Fibroblast of upper back skin (primary cell): ENCODE measurements at places on chromosomes 2 and 18.

DNA sequence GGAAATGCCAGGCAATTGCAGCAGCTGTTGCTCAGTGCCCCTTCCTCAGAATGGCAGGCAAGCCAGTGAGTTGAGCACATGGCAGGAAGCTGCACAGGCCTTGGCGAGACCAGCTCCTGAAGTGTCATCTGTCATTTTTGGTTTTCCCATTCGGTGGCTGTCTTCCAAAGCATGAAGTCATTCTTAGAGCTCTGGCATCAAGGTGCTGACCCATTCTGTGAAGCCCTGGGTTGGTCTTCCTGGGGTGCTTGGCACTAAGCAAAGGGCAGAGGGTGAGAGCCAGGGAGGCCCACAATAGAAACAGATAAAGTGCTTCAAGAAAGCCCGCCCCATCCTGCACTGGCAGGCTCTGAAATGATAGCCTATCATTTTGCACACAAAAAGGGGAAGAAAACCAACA lies 150.5 kb downstream of the VAPA start:
- no peak for DNase-seq

DNA sequence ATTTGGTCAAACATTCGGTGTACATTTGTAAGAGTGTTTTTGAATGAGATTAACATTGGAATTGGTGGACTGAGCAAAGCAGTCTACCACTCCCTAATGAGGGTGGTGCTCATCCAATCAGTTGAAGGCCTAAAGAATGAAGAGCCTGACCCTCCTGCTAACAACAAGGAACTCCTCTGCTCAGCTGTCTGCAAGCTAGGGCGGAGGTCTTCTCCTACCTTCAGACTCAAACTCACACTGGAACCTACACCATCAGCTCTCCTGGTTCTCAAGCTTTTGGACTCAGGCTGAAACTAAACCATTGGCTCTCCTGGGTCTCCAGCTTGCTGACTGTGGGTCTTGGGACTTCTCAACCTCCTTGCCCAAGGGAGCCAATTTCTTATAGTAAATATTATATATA lies 55.5 kb upstream of the NPAS2 start:
- no peak for DNase-seq

DNA sequence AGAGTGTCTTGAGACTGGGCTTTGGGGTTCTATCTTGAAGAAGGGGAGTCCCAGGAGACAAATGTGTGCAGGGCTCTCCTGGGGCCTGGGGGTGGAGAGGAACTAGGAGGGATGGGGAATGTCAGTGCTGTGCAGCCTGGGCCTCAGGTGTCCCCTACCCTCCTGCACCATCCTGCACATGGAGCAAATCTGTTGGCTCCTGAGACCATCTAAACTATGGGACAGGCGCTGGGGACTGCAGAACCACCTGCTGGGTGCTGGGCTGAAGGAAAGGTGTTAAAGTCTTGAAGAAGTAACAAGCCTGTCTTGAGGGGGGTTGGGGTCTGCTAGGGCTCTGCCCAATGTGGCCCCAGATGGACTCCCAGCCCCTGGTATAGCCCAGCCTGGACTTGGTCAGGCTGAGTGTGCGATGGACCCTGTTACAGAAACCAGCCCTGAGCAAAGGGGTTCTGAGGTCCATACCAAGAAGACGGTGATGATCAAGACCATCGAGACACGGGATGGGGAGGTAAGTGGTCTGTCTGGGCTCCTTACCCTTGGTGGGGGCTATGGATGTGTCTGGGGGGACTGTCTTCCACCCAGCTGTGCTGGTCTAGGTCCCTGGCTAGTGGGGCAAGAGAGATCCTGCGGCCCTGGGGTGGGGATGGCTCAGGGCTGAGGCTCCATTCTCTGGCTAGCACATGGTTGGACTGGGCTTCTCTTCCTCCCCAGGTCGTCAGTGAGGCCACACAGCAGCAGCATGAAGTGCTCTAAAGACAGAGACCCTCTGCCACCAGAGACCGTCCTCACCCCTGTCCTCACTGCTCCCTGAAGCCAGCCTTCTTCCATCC lies 7.3 kb downstream of the DES start:
- no peak for DNase-seq

GRCh38 chr2:230908595-230909191 lies 16.3 kb downstream of the GPR55 start:
- DNase-seq, result peak; percentile 37

GRCh38 chr2:237147317-237147716 lies 61.6 kb downstream of the COPS8 start:
- DNase-seq, result no peak

DNA sequence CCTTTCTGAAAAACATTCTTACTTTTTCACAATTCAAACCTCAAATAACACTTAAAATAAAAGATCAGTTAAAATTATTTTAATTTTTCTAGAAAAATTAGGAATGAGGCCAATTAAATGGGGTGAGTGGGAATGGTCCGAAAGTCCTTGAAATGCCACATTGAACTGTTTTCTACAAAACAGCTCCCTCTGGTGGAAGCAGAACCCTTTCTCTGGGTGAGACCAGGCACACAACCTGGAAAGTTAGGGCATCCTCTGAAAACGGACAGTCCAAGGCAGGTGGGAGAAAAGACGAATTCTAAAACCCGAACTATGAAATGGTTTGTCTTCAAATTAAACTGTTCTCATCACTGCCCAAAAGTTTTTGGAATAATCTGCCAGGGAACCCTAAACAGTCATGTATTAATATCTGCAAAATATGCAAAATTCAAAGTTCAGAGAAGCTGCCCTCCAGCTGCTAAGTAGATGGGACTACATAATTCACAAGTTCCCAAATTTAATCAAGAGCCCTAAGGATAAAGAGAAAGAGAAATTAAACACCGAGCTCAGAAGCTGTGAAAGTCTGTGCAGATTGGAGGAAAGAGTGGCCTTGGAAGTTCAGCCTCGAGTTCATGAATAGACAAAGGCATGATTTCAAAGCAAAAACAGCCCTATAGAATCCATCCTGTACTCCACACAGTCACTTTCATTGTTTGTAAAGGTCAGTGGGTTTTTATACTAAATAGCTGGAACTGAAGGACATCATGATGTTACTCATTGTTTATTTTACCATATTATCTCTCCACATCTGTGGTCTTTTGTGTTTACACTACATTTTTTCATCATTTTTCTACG lies 108.3 kb downstream of the PIEZO2 start:
- DNase-seq, result peak; percentile 58

GRCh38 chr18:39025531-39025930 lies 1459.9 kb upstream of the CELF4 start:
- DNase-seq, result no peak

GRCh38 chr2:127681288-127681804 lies 6.0 kb upstream of the LIMS2 start:
- no peak for DNase-seq

DNA sequence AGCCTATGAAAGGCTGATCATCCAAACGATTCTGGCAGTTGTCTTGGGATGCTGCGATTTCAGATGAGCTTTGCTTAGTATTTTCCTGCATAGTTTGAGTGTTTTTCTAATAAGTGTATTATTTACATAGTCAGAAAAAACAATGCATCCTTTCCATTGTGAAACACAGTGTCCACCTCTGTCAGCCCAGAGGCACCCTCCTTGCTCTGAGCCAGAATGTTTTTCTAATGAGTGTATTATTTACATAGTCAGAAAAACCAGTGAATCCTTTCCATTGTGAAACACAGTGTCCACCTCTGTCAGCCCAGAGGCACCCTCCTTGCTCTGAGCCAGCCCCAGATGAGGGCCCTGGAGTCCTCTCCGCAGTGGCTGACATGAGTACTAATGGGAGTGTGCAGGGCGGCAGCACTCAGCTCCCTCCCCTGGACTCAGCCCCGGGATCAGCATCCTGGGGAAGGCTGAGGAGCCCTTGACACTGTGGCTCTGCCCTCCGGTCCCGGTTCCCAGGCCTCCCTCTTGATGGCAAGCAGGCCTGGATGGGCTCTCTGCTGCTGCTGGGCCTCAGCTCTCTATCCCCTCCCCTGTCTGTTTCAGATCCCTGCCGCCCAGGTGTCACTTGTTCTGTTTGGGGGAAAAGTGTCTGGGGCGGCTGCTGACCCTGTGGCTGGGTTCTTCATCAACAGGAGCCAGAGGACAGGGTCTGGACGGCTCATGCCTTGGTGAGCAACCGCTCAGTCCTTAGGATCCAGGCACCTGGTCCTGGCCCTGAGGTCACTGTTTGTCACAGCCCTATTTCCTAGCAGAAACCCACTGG lies 5.9 kb downstream of the MFSD2B start:
- DNase-seq, result peak; percentile 50

GRCh38 chr2:72619626-72620025 lies 206.2 kb downstream of the EXOC6B start:
- DNase-seq, result no peak

GRCh38 chr18:2932247-2933181 lies 80.4 kb downstream of the LPIN2 start:
- peak; percentile 68 for DNase-seq

DNA sequence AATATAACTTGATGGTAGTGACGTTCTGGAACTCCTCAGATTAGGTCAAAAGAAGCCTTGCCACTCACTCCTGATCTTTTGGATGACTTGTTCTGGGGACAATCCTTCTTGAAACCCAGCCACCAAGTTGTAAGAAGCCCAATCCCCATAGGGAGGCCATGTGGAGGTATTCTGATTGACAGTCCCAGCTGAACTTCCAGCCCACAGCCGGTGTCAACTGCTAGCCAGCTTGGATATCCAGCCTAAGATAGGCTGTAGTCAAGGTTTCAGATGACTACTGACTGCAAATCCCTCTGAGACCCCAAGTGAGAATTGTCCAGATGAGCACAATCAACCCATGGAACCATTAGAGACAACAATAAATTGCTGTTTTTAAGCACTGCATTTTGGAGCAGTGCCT lies 31.4 kb downstream of the EIF2AK2 start:
- no peak for DNase-seq

DNA sequence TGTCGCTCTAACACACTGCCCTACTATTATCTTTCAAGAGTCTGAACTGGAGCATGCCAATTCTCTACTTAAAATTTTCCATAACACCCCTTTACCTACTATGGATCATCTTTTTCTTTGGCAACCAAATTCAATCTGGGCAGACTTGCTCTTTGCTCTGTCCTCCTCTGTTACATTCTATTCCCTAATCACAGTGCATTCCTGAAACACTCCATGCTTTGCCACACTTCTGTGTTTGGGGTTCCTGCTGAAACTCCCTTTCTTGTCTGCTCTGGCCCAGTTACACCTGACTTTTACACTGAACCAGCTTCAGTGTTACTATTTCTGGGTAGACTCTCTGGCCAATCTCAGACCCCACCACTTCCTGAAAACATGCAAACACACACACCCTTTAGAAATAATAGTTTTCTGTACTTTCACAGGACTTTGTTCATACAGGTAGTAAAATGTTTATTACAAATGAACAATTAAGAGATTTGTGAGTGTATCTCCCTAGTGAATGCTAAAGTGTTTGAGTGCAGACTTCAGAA lies 119.9 kb upstream of the DCC start:
- DNase-seq, result no peak

DNA sequence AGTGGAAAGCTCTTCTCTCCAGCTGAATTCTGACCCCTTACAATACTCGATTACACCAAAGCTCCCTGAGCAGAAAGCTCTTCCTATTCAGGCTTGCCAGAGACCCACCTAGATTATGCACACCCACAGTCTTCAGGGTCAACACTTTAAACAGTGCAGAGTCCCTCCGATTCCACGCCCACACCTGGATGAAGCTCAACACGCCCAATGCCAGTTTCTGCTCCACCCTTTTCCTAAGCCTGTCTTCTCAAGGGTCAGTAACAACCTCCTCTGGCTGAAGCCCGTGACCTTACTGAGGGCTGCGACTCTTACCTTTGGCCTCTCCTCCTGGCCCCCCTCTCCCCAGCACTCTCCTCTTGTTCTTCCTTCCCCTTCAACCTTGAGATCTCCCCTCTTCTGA lies 492.0 kb upstream of the SALL3 start:
- no peak for DNase-seq

GRCh38 chr2:27016801-27017325 lies 15.9 kb upstream of the TMEM214 start:
- DNase-seq, result peak; percentile 78

DNA sequence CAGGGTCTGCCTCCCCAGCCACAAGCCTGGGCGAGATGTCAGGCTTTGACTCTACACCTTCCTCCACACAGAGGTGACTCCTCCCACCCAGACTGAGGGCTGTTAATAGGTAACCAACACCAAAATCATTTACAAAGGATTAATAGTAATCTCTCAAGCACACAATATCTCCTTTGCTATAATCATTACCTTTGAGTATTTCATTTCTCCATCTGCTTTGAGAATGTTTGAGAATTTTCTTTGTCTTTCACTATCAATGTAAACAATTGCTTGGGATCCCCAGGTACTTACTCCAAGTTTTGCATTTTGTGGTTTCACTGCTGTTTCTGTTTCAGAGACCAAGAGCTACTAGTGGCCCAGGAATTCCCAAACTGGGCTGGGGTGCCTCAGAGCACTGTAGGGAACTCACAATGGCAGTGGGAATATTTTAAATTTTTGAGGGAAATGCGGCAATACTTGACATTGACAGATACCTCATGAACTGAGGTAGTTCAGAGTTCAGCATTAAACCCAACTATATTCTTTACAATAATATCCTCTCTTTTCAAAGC lies 166.4 kb upstream of the MGAT5 start:
- no peak for DNase-seq

DNA sequence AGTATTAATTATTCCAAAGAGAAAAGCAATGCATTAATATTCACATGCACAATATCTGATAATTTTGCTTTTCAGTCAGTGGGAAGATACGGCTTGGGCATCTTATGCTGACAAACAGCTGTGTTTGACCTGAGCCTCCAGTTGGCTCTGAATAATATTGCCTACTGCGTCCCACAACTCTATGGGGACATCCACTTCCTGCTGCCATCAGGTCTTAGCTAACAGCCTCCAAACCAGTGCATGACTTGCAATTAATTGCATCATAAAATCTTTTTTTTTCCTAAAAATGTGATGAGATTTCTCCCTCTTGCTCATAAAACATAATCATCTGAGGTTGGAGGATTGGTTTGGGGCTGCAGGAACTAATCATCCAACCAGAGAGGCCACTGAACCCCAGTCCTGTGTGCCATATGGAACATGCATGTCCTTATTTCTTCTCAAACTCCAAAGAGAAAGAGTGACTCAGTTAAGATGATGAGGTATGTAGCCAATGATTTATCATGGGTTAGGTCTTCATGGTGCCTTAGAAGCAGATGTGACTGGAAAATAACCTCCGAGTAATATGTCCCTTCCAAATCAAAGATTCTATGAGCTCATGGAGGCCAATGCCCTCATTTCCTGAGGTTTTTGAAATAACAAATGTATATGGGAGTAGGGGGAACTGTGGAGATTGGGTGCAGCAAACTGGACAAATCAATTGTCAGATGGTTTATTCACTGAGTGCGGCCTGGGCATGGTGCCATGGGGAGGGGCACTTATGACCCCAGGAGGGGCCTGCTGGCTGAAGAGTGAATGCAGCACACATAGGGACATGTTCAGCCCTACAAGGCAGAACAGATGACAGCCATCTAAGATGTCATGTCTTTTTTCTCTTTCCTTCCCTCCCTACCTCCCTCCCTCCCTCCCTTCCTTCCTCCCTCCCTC lies 39.4 kb downstream of the EDAR start:
- peak; percentile 23 for DNase-seq

- DNase-seq, result no peak
These were observed 1348.0 kb upstream of the TMEFF2 start for GRCh38 chr2:193542762-193543161.
